ENCODE measurements at places on chromosomes 2 and 18.

- no peak for DNase-seq
Observed at GRCh38 chr2:81355436-81355835, 1050.9 kb upstream of the LRRTM1 start.

GRCh38 chr18:75829091-75829490, 401.6 kb upstream of the SMIM21 start:
- DNase-seq = no peak

- no peak for DNase-seq
Observed at GRCh38 chr18:35277633-35278032, 12.4 kb downstream of the ZSCAN30 start.

DNA sequence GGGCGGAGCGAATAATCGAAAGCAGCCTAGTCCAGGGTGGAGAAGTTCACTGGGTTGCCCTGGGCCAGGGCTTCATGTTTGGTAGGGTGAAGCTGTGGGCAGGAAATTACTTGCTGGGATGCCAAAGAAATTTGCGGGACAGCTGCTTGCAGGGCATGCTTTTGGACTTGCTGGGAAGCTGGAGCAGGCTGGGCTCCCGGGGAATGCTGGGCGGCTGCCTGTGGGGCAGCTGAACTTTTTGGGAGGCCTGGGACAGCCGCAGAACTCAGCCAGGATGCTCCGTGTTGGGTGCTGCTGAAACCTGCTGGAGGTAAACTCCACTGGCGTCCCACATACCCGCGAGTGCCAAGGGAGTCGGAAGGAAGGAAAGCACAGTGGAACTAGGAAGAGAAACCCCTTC, 31.9 kb downstream of the ASB1 start:
- no peak for DNase-seq

DNA sequence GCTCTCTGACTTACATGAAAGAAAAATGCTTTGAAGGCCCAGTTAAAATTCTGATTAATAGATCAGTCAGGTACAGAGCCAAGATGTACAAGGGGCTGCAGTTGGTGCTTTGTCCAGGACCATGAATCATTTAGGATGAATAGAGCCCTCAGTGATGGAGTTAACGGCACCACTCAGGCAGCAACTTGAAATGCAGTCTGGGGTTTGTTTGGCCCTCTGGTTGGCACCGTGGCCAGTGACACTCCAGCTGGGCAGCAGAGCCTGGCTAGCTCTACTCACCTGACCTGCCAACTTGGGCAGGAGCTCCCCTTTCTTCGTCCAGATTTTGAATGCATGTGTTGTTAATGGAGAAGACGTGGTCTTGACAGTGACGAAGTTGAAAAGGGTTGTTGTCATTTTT, 493.0 kb upstream of the ACVR2A start:
- no peak for DNase-seq

DNA sequence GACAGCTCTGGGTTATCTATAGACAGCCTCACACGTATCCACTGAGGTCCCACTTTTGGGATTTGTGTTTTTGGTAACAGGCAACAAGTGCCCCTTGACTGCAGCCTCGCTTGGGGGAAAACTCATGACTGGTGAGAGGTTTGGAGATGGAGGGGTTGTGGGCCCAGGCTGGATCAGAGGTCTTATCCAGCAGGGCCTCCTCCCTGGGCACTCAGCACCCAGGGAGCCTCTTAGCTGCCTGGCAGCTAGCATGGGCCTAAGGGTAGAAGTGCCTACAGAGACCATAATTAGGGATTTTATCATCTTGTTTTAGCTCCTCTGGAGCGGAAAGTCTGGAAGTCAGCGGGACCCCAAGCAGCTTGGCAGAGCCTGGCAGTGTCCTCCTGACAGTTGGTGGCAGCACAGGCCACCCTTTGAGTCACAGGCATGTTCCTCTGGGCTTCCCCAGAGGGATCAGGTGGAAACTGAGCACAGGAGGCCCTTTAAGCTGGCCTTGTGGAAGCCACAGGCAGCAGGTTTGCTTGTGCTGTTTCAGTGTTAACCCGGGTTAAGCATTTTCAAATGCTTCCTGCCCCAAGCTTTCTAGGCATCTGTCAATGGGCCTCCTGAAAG, 143.1 kb downstream of the KCTD1 start:
- DNase-seq = peak; percentile 48

DNA sequence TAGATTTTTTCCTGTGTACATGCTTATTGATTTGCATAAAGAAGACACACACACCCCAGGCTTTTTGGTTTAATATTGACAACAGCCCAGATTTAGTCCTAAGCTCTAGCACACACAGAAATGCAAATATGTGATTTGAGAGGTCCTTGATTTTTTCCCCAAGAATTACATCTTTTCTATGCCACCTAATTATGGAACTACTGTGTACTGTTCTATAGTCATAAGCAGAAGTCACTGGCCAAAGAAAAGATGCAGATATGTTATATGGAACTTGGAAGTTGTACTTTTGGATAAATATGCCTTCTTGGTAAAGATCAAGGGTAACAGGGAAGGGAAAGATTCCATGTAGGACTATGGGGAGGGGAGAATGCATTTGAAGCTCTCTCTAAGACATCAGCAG, 105.6 kb downstream of the SETBP1 start:
- DNase-seq = no peak

DNA sequence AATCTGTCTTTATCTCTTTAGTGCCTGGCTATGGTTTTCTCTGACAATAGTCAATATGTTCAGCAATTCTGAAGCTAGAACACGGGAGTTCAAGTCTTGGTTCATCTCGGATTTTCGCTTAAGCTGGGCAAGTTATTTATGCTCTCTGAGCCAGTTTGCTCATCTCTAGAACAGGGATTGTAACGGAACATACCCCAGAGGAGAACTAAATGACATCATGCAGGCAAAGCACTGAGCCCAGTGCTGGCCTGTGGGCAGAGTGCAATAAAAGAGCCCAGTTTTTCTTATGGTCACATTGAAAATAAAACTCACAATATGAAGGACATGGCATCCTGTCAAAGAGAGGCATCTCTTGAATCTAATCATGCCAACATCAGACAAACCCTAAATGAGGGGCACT, 143.9 kb downstream of the ZBTB7C start:
- no peak for DNase-seq

- DNase-seq = peak; percentile 63
Observed at GRCh38 chr2:195026261-195026660, 630.8 kb upstream of the SLC39A10 start.

DNA sequence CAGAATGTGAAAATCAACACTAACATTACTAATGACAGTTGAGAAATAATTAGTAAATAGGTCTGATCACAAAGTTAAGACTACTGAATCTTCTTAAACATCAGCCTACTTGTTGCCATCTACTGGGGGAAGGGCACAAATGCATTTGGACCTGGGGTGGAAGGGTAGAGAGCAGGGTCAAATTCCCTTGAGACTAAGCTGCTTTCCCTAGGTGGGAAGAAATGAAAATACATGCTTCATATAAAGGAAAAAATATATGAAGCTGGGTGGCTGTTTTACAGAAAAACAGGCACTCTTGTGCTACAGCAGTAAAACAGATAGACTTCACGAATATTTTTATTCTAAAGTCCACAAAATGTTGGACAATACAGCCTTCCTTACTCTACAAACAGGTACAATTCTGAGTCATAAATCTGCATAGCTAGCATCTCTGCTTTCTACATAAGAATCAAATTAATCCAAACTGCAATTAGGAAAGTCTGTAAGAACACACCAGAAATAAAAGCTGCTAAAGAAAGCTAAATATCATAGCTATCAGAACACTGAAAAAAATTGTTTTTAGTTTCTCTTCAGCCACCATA, 10.9 kb downstream of the TRIP12 start:
- peak; percentile 38 for DNase-seq

DNA sequence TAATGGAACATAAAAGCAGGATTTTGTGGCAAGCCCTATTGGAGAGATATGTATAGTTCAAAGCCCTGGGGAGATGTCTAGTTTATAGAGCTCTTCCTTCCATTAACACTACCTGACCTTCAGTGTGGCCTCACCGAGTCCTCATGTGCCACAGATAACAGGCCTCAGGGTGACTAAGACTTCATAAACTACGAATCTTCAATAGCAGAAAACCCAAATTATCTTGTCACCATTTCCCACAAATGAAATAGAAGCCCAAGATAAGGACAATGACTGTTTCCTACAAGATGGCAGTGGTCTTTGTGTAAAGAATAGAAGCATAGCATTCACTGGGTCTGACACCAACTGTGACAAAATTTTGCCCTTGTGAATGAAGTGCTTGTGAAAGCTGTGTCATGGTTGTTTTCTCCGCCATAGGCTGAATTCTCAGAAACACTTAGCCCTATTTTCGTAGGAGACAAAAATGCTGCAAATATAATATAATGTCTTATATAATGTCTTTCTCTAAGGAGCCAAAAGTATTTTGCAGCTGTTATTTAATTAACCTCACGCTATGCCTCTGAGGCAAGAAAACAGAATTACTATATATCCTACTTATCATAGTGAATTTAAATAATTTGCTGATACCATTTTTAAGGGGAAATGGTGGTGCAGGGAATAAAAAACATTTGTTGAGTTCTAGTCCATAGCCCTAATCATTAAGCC, 136.7 kb upstream of the CWC22 start:
- no peak for DNase-seq

DNA sequence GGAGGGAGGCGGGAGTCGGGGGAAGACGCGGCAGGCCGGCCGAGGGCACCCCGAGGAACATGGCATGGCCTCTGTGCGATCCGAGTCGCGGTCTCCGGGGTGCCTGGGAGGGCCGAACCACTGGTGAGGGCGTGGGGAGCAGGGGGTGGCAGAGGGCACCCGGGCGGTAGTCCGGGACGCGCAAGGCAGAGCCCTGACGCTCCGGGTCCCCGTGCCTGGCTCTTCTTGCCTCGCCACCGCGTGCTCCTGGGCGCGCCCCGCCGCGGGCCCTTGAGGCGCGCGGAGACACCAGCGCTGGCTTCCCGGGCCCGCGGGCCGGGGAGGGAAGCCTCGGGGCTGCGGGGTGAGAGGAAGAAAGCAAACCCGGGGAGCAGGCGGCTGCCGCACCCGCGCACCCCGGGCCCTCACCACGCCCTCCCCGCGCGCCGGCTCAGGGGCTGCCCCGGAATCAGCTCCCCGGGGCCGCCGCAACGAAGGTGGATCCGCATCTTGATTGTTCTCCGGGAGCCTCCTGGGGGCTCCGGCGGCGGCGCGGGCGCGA, 4.3 kb downstream of the SOX11 start:
- DNase-seq = no peak

- DNase-seq = peak; percentile 59
Observed at GRCh38 chr2:74584088-74584645, 29.6 kb downstream of the DOK1 start.

- DNase-seq = peak; percentile 21
Observed at GRCh38 chr2:165793779-165794535, at the start of gene GALNT3. Gene GALNT3, minus strand, starts transcription at chr2:165794247. Its CDS starts 23,547 bp downstream, at chr2:165770700.

DNA sequence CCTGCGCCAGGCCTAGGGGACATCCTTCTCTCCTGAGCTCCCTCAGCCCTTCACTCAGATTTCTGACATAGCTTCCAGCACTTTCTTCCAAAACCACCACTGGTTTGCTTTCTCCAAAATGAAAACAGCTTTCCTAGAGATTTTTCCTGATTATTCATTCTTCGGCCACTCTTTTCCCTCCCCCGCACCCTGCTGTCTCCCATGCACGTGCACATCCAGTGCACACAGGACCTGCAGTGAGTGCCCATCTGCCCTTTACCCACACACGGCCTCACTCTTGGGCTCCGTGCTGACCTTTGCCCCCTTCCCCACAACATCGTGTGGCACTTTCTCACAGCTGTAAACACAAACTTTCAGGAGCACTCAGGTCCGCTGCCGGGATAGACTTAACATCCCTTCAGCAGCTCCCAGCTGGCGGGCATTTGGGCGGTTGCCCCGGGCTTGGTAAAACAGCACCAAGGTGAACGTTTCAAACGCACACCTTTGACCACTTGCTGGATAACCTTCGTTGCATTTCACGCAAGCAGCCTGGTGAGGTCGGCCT, 25.8 kb downstream of the KIF1A start:
- DNase-seq = no peak

DNA sequence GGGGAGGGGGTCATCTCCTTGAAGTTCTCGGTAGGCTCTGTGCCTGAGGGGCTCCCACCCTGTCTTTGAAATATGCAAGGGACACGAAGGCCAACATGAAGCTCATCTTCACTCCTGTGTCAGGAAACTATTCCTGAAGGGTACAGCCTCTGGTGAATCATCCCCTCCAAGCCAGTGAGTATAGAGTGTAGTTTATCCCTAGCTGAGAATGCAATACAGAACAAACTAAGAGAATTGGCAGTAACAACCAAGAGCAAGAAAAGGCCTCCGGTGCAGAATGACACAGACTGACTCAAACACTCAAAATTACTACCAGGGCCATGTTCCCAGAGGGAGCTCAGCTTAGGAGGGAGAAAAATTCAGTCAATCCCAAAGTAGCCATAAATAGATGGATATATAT, 413.3 kb downstream of the BCL11A start:
- DNase-seq = no peak

- no peak for DNase-seq
Observed at GRCh38 chr2:220226546-220226945, 599.1 kb downstream of the SLC4A3 start.

DNA sequence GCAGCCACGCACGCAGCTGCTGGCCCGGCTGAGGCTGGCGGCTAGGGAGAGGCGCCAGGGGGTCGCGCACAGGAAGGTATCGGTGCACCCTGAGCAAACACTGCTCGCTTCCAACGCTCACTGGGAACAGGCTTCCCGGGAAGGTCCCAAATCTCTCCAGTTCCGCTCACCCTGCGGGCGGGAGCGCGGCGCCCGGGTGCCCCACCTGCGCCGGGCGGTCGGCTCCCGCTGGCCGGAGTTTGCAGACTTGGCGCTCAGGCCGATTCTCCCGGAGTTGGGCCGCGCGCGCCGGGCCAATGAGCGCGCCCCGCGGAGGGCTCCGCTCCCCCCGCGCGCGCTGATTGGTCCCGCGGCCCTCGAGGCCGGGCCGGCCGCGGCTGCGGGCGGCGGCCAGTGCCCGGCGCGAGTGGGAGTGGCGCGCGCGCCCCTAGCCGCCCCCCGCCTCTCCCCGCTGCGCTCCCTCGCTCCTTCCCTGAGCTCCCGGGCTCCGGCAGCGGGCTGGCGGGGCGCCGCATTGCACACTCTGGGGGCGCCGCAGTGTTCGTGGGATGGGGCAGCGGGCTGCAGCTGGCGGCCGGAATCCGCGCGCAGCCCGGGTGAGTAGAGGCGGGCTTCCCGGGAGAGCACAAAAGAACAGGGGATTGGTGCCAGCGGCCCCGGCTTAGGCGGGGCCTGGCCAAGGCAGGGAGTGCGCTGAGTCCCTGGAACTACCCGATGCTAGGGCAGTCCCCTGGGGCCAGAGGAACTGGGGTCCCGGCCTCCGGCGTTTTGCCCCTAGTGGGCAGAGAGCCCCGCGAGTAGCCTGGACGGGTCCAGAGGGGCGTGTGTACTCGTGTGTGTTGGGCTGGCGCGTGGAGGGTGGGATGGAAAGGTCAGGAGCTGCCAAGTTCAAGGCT, at the start of gene LYPD6:
Gene LYPD6, plus strand, starts transcription at position 461 of the 896 bp plus-strand sequence. CDS start 107,122 bp downstream, outside the sequence.
- peak; percentile 86 for DNase-seq

DNA sequence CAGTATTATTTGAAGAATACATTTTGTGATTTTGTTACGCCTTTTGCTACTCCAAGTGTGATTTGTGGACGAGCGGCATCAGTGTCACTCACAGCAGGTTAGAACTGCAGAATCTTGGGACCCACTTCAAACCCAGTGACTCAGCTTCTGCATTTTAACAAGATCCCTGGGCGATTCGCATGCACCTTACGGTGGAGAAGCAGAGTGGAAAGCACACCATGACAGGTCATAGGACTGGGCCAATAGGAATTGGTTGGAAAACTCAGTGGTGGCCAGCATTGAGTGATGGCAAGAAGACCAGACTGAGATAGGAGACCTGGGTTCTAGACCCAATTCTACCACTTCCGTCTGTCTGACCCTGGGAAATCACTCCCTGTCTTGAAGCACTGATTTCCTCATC, 26.3 kb downstream of the CTLA4 start:
- DNase-seq = no peak

GRCh38 chr2:127576433-127577207, 41.1 kb downstream of the MYO7B start:
- peak; percentile 62 for DNase-seq
